ENCODE measurements at places on chromosomes 2 and 18.

- no peak for DNase-seq
Measured at GRCh38 chr2:67773851-67774250, 289.0 kb downstream of the C1D start.

GRCh38 chr2:189318761-189319160, 122.5 kb upstream of the WDR75 start:
- DNase-seq = no peak

- DNase-seq = no peak
Measured at GRCh38 chr2:158893026-158893425, 75.4 kb upstream of the TANC1 start.

- DNase-seq = no peak
Measured at GRCh38 chr2:8993902-8994278, 9.6 kb downstream of the MBOAT2 start.

- no peak for DNase-seq
Measured at GRCh38 chr2:67499989-67500388, 102.9 kb downstream of the ETAA1 start.

DNA sequence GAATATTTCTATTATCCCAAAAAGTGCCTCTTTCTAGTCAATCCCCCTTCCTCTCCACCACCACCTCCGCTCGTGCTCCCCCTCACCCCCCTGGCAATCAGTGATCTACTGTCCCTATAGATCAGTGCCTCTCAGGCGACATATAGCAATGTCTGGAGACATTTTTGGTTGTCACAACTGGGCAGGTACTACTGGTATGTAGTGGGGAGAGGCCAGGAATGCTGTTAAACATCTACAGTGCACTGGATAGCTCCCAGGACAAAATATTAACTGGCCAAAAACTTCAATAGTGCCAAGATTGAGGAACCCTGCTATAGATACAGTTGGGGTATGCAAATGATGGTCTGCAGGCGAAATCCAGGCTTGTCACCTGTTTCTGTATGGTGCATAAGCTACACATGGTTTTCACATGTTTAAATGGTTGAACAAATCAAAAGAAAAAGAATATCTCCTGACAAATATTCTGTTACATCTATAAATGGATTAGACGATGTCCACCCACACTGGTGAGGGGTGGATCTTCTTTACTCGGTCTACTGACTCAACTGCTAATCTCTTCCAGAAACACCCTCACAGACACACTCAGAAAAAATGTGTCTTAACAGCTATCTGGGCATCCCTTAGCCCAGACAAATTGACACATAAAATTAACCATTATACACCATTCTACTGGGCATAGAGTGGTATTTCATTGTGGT, 25.5 kb downstream of the DPYSL5 start:
- DNase-seq = no peak

All from naive thymus-derived CD8-positive, alpha-beta T cell (primary cell).